Central memory CD8-positive, alpha-beta T cell (primary cell): ENCODE measurements at places on chromosomes 4 and X.

- no peak overlapping the region for H3K4me3 ChIP-seq
- H3K27ac ChIP-seq: no peak overlapping the region
- H3K4me1 ChIP-seq: no peaks in the 10 kb centered on the region
Measured at GRCh38 chrX:33726281-33727160, 405.6 kb downstream of the FAM47A start.

GRCh38 chrX:143768976-143769375, 48.4 kb upstream of the SPANXN2 start:
- H3K4me3 ChIP-seq: no peak overlapping the region
- no peaks in the 10 kb centered on the region for H3K4me1 ChIP-seq
- DNase-seq: no peak
- H3K27me3 ChIP-seq: no peaks in the 10 kb centered on the region
- no peaks in the 10 kb centered on the region for H3K36me3 ChIP-seq
- no peak overlapping the region for H3K27ac ChIP-seq

- peaks cover 8% of the 10 kb centered on the region for H3K4me1 ChIP-seq
- DNase-seq: no peak
- H3K27me3 ChIP-seq: no peaks in the 10 kb centered on the region
- no peak overlapping the region for H3K4me3 ChIP-seq
Measured at GRCh38 chrX:154824638-154825037, 9.8 kb downstream of the SMIM9 start.

DNA sequence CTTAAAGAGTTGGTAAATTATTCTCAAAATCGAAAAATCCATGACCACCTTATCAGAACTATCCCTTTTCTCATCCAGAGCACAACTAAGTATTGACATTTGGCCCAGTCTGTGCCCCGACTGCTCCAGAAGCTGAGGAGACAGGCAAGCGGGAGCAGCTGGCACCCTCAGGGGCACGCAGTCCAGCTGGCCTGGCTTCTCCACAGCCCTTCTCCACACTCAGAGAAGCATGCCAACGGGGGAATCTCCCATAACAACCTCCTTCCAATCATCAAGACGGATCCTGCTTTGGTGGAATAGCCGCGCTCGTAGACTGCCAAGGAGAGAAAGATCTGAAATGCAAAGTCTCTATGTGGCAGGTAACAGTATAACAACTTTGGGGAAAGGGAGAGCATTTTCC, 85.4 kb downstream of the AFAP1 start:
- peaks cover 6% of the 10 kb centered on the region for H3K36me3 ChIP-seq
- peaks cover 46% of the 10 kb centered on the region for H3K4me1 ChIP-seq
- no peak for DNase-seq
- peak overlapping the region; percentile 91 for H3K27ac ChIP-seq

GRCh38 chr4:2441393-2442174, 22.8 kb downstream of the CFAP99 start:
- H3K36me3 ChIP-seq: no peaks in the 10 kb centered on the region
- DNase-seq: peak; percentile 62
- peaks cover 6% of the 10 kb centered on the region for H3K4me1 ChIP-seq
- H3K4me3 ChIP-seq: no peak overlapping the region

DNA sequence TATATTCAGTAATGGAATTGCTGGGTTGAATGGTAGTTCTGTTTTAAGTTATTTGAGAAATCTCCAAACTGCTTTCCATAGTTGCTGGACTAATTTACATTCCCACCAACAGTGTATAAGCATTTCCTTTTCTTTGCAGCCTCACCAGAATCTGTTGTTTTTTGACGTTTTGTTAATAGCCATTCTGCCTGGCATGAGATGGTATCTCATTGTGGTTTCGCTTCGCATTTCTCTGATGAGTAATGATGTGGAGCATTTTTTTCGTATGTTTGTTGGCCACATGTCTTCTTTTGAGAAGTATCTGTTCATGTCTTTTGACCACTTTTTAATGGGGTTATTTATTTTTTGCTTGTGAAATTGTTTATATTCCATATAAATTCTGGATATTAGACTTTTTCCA, 13.6 kb upstream of the MAGED4B start:
- H3K4me1 ChIP-seq: no peaks in the 10 kb centered on the region
- H3K36me3 ChIP-seq: no peaks in the 10 kb centered on the region
- DNase-seq: no peak
- H3K4me3 ChIP-seq: no peak overlapping the region

GRCh38 chr4:110275871-110276270, 77.5 kb upstream of the ELOVL6 start:
- no peak for DNase-seq
- H3K27ac ChIP-seq: no peak overlapping the region
- H3K36me3 ChIP-seq: no peaks in the 10 kb centered on the region
- H3K27me3 ChIP-seq: peaks cover 9% of the 10 kb centered on the region

GRCh38 chr4:94127707-94128328, 79.8 kb upstream of the SMARCAD1 start:
- no peaks in the 10 kb centered on the region for H3K4me1 ChIP-seq
- H3K4me3 ChIP-seq: no peak overlapping the region
- peaks cover 15% of the 10 kb centered on the region for H3K27me3 ChIP-seq
- DNase-seq: no peak
- no peaks in the 10 kb centered on the region for H3K36me3 ChIP-seq

DNA sequence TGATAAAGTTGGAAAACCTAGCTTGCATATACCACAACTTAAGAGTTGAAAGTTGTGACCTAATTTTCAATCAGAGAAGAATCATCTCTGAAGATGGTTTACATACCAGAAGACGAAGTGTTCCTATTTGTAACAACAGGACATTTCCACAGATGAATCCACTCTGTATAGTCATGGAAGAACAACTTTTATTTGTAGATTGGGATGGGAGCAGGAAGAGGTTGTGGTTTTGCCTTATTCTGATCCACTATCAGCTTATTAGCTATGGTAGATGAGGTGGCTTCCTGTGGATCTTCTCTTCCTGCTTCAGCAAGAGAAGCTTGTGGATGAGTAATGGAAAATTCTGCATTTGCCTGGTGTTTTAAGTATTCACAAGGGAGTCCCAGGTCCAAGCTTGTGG, 18.6 kb upstream of the SUPT20HL1 start:
- H3K27ac ChIP-seq: no peak overlapping the region
- no peak for DNase-seq
- peaks cover 2% of the 10 kb centered on the region for H3K36me3 ChIP-seq
- peaks cover 7% of the 10 kb centered on the region for H3K4me1 ChIP-seq
- H3K4me3 ChIP-seq: no peak overlapping the region

DNA sequence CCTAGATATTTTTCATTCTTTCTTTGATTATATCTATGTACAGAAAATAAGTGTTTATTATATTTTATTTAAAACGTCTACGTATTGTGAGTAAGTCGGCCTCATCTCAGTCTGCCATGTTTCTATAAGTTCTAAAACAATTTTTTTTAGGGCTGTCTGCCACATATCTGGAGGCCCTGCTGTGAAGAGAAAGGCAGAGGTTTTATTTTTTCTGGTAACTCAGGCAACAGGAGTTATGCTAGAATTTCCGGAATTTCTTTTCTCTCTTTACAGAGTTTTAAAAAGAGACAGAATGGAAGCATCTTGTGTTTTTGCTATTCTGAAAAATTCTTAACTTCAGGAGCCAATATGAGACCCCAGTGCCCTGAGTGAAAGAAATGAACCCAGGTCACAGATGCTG, 1124.0 kb upstream of the TENM3 start:
- no peaks in the 10 kb centered on the region for H3K36me3 ChIP-seq
- DNase-seq: no peak
- H3K27ac ChIP-seq: no peak overlapping the region
- no peaks in the 10 kb centered on the region for H3K4me1 ChIP-seq
- H3K27me3 ChIP-seq: no peaks in the 10 kb centered on the region

GRCh38 chrX:13051529-13052172, 7.2 kb upstream of the FAM9C start:
- peaks cover 1% of the 10 kb centered on the region for H3K36me3 ChIP-seq
- H3K27ac ChIP-seq: peak overlapping the region; percentile 78
- peaks cover 22% of the 10 kb centered on the region for H3K4me1 ChIP-seq
- peak overlapping the region; percentile 6 for H3K4me3 ChIP-seq
- no peaks in the 10 kb centered on the region for H3K27me3 ChIP-seq
- no peak for DNase-seq

GRCh38 chr4:140944199-140944515, 188.0 kb upstream of the TBC1D9 start:
- DNase-seq: no peak
- no peaks in the 10 kb centered on the region for H3K4me1 ChIP-seq
- no peaks in the 10 kb centered on the region for H3K36me3 ChIP-seq
- H3K27ac ChIP-seq: no peak overlapping the region
- H3K4me3 ChIP-seq: no peak overlapping the region

DNA sequence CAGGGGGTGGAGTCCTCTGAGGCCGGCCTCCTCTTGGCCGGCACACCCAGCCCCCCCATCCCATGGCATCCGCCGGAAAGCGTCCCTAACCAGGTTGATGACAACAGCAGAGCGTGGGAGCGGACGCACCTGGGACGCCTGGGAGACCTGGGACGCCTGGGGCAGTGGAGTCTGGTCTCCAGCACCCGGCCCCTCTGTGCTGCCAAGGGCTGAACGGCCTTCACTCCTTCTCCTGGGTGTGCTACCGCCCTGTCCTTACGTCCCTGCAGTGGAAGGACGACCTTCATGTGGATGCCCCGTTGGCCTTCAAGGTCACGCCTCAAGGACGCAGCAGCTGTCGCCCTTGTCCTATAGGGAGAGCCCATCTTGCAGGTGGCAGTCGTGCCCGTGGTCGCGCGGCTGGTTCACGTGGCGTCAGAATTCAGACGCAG, 26.9 kb downstream of the NKX1-1 start:
- H3K27me3 ChIP-seq: no peaks in the 10 kb centered on the region
- no peak for DNase-seq
- H3K36me3 ChIP-seq: peaks cover 4% of the 10 kb centered on the region
- H3K4me3 ChIP-seq: no peak overlapping the region
- H3K4me1 ChIP-seq: no peaks in the 10 kb centered on the region

DNA sequence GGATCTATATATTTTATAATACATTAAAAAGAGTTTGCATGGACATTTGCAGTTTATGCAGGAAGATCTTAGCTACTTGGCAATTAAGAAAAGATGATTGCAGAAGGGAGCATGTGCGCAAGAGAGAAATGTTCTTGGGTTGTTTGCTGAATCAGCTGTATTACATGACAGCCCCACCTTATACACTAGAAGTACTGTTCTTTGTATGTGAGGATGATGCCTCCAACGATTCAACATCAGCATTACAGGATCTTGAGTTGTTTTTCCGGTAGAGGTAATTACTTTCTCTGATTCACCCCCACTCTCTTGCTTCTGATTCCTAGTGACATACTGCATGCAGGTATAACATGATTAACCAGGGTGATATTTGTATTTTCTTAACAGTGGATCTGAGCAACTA, 140.8 kb downstream of the PCDH7 start:
- no peaks in the 10 kb centered on the region for H3K27me3 ChIP-seq
- no peaks in the 10 kb centered on the region for H3K4me1 ChIP-seq
- H3K27ac ChIP-seq: no peak overlapping the region
- H3K4me3 ChIP-seq: no peak overlapping the region
- no peak for DNase-seq

GRCh38 chr4:130028552-130028951, 932.6 kb downstream of the C4orf33 start:
- H3K27ac ChIP-seq: no peak overlapping the region
- H3K4me1 ChIP-seq: no peaks in the 10 kb centered on the region
- H3K4me3 ChIP-seq: no peak overlapping the region
- DNase-seq: no peak
- no peaks in the 10 kb centered on the region for H3K36me3 ChIP-seq
- H3K27me3 ChIP-seq: no peaks in the 10 kb centered on the region

DNA sequence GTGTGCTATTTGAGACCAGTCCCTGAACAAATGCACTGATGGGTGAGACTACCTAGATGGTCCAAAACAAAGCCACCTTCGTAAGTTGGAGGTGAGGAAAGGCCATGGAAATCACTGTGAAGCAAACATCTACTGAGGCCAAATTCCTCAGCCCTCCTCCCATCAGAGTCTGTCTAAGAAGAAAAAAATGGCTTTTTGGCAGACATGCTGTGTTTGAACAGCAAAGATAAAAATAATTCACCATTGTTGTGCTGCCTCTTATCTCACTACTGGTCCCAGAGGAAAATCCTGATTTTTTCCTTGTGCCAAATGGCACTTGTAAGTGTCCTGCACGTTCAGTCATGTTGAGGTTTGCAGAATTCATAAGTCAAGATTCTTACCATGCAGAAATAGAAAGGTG, 7.9 kb downstream of the MAGEB18 start:
- no peak overlapping the region for H3K27ac ChIP-seq
- H3K4me3 ChIP-seq: no peak overlapping the region
- H3K27me3 ChIP-seq: no peaks in the 10 kb centered on the region
- no peaks in the 10 kb centered on the region for H3K36me3 ChIP-seq

GRCh38 chrX:43176686-43177085, 398.7 kb upstream of the PPP1R2C start:
- no peak overlapping the region for H3K4me3 ChIP-seq
- no peak for DNase-seq

DNA sequence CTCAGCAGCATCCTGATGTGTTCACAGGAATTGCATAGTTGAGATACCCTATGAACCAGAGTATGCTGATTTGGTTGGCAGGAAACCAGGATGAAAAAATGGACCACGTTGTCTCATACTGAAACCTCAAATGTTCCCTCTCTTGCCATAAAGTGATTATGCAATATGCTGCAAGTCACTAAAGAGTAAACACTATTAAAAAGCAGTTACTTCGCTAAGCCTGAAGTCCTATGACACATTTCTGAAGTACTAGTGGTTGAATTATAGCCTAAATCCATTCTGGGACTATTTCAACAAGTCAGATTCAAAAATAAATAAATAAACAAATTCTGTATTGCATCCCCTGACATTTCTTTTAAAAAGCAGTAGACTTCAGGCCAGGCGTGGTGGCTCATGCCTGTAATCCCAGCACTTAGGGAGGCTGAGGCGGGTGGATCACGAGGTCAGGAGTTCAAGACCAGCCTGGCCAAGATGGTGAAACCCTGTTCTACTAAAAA, 106.0 kb upstream of the NAP1L5 start:
- no peaks in the 10 kb centered on the region for H3K4me1 ChIP-seq
- H3K36me3 ChIP-seq: no peaks in the 10 kb centered on the region
- H3K4me3 ChIP-seq: no peak overlapping the region
- DNase-seq: no peak
- peaks cover 10% of the 10 kb centered on the region for H3K27me3 ChIP-seq
- no peak overlapping the region for H3K27ac ChIP-seq

- peaks cover 28% of the 10 kb centered on the region for H3K4me1 ChIP-seq
- DNase-seq: no peak
- H3K27ac ChIP-seq: no peak overlapping the region
Measured at GRCh38 chr4:140157341-140157740, 3.4 kb upstream of the MAML3 start.

- no peaks in the 10 kb centered on the region for H3K27me3 ChIP-seq
- H3K4me3 ChIP-seq: no peak overlapping the region
- no peaks in the 10 kb centered on the region for H3K4me1 ChIP-seq
- H3K27ac ChIP-seq: no peak overlapping the region
Measured at GRCh38 chr4:133188433-133189146, 39.5 kb downstream of the PCDH10 start.

DNA sequence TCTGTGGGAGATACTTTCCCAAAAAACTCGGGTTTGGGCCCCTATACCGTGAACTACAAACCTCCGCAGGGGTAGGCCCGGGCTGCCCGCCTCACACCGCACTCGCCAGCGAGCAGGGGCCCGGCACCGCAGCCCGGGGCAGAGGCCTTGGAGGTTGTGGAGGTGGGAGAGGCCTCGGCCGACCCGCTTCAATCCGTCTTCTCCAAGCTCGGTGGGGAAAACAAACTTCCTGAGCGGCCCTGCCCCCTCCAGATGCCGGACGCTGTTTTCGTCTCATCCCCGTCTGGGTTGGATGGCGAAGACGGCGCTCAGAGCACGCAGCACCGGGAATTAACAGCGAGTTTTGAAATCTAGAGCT, 442 bp upstream of the MCUB start:
- H3K27me3 ChIP-seq: no peaks in the 10 kb centered on the region
- H3K36me3 ChIP-seq: peaks cover 39% of the 10 kb centered on the region
- H3K27ac ChIP-seq: peak overlapping the region; percentile 94
- DNase-seq: peak; percentile 50
- peak overlapping the region; percentile 82 for H3K4me3 ChIP-seq
